T-cell (primary cell): ENCODE measurements at places on chromosomes 3 and 15. TPM values are rescaled to one million over a fixed set of nuclear protein-coding genes. Genes with fewer than 3 reads are reported as not detected.

DNA sequence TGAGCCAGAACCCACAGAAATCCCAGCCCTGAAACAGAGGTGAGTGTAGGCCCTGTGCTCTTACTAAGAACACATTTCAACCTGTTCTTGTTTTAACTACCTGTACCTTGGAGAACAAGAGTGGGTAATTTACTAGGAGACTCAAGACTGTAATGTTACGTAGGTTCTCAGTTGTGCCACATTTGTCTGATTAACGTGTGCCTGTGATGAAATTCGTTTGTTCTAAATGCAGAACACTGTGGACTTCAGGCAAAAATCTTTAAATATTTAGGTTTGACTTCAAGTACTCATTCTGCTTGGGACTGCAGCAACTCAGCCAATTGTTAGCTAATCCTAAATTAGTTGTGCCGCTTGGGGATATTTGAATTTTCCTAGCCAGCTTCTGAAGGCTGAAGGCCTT lies 28.3 kb downstream of the GTF2E1 start:
- no peak for DNase-seq

GRCh38 chr3:114697401-114697800 lies 403.6 kb downstream of the TIGIT start:
- no peak for DNase-seq

DNA sequence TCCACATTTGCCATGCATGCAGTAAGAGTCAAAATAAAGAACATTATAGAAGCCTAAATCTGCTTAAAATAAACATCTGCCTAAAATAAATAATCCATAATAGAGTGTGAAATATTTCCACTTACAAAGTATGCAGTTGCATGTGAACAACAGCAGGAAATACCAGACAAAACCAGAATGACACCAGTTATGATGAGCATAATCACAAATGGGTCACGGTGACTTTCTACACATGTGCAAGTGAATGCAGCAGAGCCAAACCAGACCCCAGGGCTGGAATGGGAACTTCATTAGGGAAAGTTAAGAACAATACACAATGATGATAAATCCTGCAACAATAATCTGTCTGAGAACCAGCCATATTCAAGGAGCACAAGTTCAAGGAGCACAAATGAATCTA lies 615.5 kb downstream of the ROBO2 start:
- DNase-seq: no peak

GRCh38 chr15:51801391-51801835 lies 28.0 kb upstream of the TMOD3 start:
- DNase-seq: no peak

DNA sequence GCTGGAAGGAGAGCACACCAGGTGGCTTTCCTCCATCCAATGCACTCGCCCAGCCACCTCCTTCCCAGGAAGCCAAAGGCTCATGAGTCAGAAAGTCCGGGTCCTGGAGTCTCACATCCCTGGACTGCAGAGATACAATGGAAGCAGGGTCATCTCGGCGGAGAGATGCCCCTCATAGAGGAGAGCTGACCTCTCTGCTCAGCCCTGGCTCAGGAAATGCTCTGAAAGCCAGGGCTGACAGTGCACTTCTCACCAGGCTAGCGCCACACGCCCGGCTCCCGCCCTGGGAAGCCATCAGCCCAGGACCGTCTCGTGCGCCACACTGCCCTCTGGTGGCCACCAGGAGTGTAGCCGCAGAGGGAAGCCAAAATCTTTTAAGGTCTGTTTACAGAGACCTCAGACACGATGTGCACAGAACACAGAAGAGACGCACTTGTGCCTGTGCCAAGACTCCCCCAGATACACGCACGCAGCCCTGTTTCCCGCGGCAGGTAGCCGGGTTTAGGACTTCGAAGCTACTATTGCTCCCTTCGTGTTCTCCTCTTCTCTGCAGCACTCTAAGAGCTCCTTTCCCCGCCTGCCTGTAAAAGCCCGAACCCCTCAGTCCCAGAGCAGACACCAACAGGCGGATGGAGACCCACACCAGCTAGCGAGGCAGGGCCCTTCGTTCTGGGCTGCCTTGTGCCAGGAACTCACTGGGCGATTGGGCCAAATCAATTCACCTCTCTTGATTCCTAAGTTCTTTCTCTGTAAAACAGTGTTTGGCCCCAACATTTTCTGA lies 9.7 kb downstream of the NTRK3 start:
- DNase-seq: peak; percentile 61

GRCh38 chr3:184565421-184566211 lies 4.0 kb downstream of the EPHB3 start:
- DNase-seq: no peak

- DNase-seq: no peak
These were observed 9.6 kb downstream of the EMC3 start for GRCh38 chr3:9976721-9977709.

DNA sequence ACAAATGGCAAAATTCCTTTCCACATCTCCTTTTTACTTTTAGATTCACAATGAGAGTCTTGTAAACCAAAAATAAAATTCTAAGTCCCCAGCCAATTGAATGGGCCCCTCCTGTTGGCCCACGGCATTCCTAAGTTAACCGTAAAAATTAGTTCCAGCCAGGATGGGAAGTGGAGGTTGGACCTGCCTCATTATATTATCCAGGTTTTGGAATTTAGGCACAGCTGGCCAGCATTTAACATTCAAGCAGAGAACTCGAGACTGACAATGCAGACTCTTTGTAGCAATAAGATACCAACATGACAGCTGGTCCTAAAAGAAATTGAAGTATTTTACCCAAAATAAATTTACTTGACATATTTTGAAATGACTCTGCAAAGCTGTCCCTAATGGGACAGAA lies 321.0 kb upstream of the NAALADL2 start:
- DNase-seq: no peak

Gene GPR62
- not detected for total RNA-seq

- no peak for DNase-seq
These were observed 10.3 kb downstream of the DZIP3 start for GRCh38 chr3:108599677-108600409.

Gene BCHE
- not detected for total RNA-seq

DNA sequence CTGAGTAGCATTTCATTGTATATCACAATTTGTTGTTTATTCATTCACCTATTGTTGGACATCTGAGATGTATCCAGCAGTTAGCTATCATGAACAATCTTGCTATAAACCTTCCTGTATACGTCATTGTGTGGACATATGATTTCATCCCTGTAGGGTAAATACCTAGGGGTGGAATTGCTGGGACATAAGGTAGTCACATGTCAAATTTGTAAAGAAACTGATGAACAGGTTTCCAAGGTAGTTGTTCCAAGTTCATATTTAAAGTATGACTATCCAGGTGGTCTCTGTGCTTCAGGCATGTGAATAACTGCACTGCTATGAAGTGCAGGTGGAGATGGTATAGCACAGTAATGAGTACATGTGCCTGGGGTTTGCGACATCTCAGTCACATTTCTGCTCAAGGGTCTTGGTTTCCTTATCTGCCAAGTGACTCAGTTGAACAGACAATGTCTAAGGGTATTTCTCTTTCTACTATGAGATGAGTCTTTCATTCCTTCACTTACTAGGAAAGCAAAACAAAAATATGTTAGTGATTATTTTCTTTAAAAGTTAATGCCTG lies 229.0 kb upstream of the HES1 start:
- DNase-seq: no peak

Gene ADAMTS9
- total RNA-seq: not detected

Gene CKMT1A
- total RNA-seq: 0.28 TPM

Gene TNFAIP8L3
- total RNA-seq: not detected

GRCh38 chr3:193660698-193661411 lies 67.8 kb downstream of the OPA1 start:
- no peak for DNase-seq

GRCh38 chr15:99708563-99708962 lies 24.7 kb downstream of the LYSMD4 start:
- no peak for DNase-seq

DNA sequence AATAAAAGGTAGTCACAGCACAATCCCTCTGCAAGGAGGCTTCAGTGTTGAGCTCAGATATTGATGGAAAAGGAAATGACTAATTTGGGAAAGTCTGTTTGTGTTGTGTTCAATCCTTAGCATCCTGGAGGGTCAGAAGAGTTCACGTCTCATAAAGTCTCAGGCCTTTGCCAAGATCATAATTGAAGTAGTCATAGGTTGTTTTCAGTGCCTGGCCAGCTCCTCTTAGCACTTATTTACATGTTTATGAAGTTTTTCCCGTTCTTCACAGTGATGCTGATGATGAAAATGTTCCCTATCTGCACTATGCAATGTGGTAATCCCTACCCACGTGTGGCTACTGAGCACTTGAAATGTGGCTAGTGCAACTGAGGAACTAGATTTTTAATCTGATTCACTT lies 61.6 kb upstream of the TGFBR2 start:
- DNase-seq: no peak

Gene FGF12
- 0.22 TPM for total RNA-seq

- no peak for DNase-seq
These were observed 472.8 kb downstream of the ZIC1 start for GRCh38 chr3:147881933-147882332.

Gene IQCF5
- not detected for total RNA-seq

DNA sequence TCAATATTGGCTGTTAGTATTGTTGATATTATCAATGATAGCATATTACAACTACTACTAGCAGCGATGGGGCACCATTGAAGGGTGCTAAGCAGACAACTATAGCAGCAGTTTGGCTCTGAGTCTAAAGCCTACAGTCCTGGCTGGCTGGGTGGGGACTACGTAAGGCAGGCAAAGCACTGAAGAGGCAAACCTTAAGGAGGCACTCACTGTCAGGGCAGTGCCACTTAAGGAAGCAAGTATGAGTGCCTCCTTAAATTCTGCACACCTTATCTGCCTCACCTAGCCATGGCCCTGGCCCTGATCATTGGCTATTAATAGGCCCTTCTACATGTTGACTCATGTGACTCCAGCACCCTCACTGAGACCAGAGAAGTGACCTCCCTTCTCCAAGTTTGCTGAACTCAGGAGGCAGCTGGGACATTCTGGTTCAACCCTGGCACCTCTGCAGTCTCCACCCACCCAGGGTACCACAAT lies 20.6 kb downstream of the CDCP1 start:
- DNase-seq: no peak

DNA sequence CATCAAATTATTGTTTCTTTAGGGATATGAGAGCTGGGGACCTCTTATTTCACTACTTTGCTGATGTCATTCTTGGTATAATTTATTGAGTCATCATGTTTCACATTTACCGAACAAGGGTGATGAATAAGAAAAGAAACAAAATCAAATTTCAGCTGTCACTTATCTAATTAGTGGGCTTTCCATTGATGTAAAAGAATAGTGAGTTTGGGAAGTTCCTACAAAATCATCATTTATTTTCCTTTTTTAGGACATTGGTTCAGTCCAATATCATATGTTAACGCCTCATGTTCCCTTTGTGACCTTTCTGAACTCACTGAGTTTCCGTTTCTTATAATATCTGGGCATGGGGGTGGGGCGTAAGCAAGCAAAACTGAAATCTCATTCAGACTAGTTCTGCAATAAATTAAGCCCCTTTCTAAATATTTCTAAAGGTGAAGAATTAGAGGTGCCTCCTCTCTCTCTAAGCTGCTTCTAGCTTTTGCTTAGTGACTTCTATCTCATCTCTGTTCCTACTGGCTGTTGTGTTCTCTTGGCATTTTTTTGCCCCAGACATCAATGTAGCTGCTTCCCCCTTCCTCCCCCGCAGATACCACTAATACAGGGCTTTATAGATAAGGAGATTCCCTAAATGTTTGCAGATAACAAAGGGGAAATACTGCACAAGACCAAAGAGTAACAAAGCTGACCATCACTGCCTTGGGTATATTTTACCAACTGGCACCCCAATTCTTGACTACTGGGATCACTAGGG lies 238.0 kb upstream of the CTNNB1 start:
- no peak for DNase-seq

Gene SLC12A1
- not detected for total RNA-seq

Gene ZDHHC3
- total RNA-seq: 44.5 TPM

- no peak for DNase-seq
These were observed 83.3 kb downstream of the SNRK start for GRCh38 chr3:43369404-43370292.

Gene FBLN2
- 2.8 TPM for total RNA-seq

Gene LCTL
- total RNA-seq: not detected

GRCh38 chr3:14718539-14718938 lies 43.6 kb downstream of the C3orf20 start:
- no peak for DNase-seq

- DNase-seq: no peak
These were observed 10.6 kb downstream of the ARPP19 start for GRCh38 chr15:52558196-52558595.

Gene SI
- not detected for total RNA-seq

- DNase-seq: no peak
These were observed 104.1 kb downstream of the PGPEP1L start for GRCh38 chr15:98903377-98904018.

GRCh38 chr3:52805270-52806039 lies 10.9 kb downstream of the ITIH3 start:
- DNase-seq: no peak

DNA sequence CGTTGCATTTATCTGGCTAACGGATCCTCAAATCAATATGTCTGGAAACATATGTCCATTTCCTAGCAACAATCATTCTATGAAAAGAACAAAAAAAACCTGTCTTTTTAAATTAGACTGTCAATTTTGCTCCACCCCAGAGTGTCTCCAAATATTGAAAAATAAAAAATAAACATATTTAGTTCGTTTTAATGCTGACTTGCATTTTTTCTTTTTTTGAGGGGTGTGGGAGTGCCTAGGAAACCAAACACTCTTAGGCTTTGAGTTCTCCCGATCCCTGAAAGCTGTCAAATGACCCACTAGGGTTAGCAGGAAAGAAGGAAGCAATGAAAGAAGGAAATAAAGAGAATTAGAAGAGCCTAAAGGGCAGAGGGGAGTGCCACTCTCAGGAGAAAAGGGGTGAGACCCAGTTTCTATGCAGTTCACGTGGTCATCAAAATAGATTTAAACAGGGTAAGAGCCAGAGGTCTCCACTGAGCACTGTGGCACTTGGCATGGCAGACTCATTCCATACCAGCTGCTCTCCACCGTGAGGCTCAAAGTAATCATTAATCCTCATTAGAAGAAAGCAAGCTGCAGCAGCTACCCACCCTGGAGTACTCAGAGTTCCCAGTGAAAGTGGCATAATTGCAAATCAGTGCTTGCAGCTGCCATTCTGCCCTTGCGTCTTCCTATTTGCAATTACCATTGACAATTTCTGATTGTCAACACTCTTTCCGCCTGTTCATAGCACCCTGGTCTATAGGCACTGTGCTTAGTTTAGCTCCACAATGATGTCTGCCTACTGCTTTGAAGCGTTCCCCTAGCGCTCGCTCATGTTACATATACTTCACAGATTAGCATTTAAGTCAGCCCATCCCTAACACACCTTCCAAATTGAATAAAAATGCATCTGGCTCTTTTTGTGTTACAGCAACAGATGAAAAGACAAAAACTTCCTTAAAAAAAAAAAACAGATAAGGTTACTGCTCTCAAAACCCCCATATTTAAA lies 32.3 kb downstream of the PDZRN3 start:
- DNase-seq: no peak

GRCh38 chr3:154780263-154780662 lies 299.9 kb upstream of the MME start:
- no peak for DNase-seq

Gene EFHB
- not detected for total RNA-seq

Gene TICRR
- total RNA-seq: 0.14 TPM

GRCh38 chr3:35659768-35660167 lies 20.4 kb downstream of the ARPP21 start:
- DNase-seq: no peak

Gene VEPH1
- total RNA-seq: 0.35 TPM

Gene IP6K1
- total RNA-seq: 31.6 TPM
